ENCODE measurements at places on chromosomes 1 and 21.

DNA sequence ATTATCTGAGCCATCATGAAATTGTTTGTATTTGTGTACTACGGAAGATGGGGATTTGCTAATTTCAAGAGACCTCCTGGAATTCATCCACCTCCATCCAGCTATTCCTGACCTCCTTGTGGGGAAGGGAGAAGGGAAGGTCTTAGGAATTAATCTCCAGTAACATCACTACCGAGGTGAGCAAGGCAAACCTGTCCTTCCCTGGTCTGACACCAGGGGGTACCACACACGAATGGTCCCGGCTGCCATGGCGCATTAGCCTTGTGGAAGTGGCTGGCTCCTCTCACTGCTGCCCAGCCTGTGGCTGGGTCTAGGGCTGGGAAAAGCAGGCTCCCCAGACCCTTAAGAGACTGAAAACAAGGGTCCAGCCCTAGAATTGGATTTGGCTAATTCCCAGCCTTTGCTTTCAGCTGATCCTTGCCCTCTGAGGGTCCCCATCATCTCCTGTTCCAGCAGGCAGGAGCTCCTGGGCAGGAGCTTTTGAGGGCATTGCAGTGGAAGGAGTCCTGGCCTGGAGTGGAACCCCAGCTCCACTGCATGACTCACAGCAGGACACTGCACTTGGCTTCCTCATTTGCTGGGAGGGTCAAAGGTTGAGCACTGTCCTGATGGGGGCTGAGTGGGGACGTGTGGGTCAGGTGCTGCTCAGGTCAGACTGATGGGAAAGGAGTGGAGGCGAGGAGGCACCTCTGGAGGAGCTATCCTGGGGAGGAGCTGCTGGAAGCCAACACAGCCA lies 34.8 kb downstream of the RIMS3 start:
- DNase-seq, result no peak

DNA sequence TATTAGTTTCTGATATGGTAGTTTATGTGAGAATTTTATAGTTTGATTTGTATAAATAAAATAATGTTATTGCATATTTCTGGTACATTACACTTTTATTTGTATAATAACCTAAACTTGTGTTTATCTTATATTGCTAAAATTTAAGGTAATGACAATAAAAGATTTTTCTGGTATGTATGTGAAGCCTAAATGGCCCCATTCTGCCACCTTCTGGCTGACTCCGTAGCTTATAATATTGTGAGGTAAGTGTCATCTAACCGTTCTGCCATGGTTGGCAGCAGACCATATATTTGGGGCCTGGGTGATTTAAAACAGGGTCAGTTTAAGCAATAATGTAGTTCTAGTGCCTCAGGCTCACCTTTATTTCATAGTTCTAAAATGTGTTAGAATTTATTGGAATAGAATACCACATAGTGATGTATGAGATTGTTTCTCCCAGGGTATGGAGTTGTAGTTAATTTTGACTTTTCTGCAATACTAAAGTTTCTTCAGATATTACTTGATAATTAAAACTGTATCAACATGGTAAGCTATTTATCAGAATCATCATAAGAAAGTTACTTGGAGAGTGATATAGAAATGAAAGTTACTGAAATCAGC lies 21.2 kb upstream of the PRKACB start:
- peak; percentile 36 for DNase-seq

- DNase-seq, result no peak
Measured at GRCh38 chr1:156540955-156541354, 31.4 kb downstream of the IQGAP3 start.

GRCh38 chr1:99786751-99787501 lies 20.5 kb upstream of the FRRS1 start:
- no peak for DNase-seq

DNA sequence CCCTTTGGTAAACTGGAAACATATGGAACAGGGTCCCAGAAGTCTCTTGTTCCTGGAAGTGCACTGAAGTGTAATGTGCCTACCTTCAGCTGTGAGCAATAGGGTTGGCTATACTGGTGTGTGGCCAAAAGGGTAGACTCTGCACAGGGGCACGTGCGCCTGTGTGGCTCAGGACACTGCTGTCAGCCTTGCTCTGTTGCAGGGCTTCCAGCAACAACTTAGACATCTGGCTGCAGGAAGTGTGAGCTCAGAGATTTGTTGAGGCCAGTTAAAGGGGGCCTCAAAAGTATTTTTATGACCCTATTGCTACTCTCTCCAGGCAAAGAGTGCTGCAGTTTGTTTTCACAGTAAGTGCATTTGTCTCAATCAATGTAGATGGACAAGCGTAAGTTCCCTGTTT lies 7.5 kb downstream of the CTPS1 start:
- DNase-seq, result no peak

Measured in NCI-H446 treated with DMSO at 0.1 percent for 48 hours (cell line).